PC-9 (cell line): ENCODE measurements at places on chromosomes 1 and 21. TPM values are rescaled to one million over a fixed set of nuclear protein-coding genes. Genes with fewer than 3 reads are reported as not detected.

- no peak overlapping the region for H3K4me3 ChIP-seq
- H3K27ac ChIP-seq: no peak overlapping the region
- no peak for DNase-seq
- no peaks in the 10 kb centered on the region for H3K36me3 ChIP-seq
These were observed 132.0 kb upstream of the CACHD1 start for GRCh38 chr1:64337926-64338325.

GRCh38 chr1:38297842-38298241, 251.2 kb upstream of the POU3F1 start:
- no peaks in the 10 kb centered on the region for H3K4me1 ChIP-seq
- DNase-seq: no peak
- no peak overlapping the region for H3K27ac ChIP-seq
- no peaks in the 10 kb centered on the region for H3K36me3 ChIP-seq
- H3K27me3 ChIP-seq: peaks cover 82% of the 10 kb centered on the region

GRCh38 chr1:20753589-20753988, 21.1 kb upstream of the SH2D5 start:
- H3K36me3 ChIP-seq: peaks cover 9% of the 10 kb centered on the region; the same call in 1 of the 2 replicates
- no peaks in the 10 kb centered on the region for H3K4me1 ChIP-seq
- DNase-seq: no peak
- no peak overlapping the region for H3K27ac ChIP-seq
- no peak overlapping the region for H3K4me3 ChIP-seq

- H3K4me3 ChIP-seq: no peak overlapping the region
- H3K36me3 ChIP-seq: no peaks in the 10 kb centered on the region
- no peak overlapping the region for H3K27ac ChIP-seq
- H3K4me1 ChIP-seq: peaks cover 14% of the 10 kb centered on the region
These were observed 841.8 kb downstream of the USP25 start for GRCh38 chr21:16571594-16571993.

SDCCAG8 gene
- total RNA-seq: 20.7 and 22.7 TPM in 2 replicates

EPHA10 gene
- total RNA-seq: 7.6 and 12.1 TPM in 2 replicates
